ENCODE measurements at places on chromosomes 4 and X.

DNA sequence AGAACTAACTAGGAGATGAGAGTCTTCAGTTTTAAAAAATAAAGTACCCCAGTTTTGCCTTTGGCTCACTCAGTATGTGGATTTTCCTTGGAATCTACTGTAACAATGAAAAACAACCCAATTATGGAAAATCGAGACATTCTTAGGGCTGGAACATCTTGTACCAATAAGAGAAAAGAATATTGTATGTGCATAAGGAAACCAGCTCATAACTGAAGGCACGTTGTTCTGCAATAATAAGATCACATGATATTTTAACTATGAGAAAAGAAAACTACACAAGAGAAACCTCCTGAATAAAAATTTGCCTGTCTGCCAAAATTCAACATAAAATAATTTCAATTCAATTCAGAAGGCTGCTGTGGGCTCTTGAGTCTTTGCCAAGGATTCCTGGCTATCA, 261.8 kb upstream of the EDNRA start:
- no peak for DNase-seq

DNA sequence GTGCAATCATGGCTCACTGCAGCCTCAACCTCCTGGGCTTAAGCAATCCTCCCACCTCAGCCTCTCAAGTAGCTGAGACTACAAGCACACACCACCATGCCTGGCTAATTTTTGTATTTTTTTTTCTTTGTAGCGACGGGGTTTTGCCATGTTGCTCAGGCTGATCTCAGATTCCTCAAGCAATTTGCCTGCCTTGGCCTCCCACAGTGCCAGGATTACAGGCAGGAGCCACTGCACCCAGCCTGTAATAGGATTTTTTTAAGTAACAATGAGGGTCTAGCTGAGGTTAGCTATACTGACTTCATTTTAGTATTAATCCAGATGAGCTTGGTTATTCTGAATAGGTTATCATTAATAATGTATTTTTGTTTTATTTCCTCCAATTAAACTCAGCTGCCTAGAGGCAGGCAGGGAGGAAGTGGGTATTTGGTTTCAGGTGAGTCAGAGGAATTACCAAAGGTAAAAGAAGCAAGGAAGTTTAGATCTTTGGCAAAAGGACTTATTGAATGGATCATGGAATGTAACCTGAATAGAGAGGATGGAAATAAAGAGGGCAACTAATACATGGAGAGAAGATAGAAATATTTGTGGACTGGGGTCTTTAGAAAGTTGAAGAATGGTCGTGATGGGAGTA, 1023.3 kb upstream of the TENM3 start:
- no peak for DNase-seq

- DNase-seq: no peak
These were observed 204.5 kb downstream of the KCNIP4 start for GRCh38 chr4:21744046-21744445.

DNA sequence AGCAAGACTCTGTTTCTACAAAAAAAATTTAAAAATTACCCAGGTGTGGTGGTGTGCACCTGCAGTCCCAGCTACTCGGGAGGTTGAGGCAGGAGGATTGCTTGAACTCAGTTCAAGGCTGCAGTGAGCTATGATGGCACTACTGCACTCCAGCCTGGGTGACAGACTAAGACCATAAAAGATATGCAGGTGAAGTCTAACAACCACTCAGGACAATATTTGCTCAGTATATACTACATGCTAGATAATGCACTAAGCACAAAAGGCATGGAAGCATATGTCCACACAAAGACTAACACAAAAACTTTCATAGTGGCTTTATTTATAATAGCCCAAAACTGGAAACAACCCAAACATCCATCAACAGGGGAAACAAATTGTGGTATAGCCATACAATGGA, 57.7 kb upstream of the TXK start:
- no peak for DNase-seq

GRCh38 chr4:110271986-110272385, 73.6 kb upstream of the ELOVL6 start:
- DNase-seq: no peak

DNA sequence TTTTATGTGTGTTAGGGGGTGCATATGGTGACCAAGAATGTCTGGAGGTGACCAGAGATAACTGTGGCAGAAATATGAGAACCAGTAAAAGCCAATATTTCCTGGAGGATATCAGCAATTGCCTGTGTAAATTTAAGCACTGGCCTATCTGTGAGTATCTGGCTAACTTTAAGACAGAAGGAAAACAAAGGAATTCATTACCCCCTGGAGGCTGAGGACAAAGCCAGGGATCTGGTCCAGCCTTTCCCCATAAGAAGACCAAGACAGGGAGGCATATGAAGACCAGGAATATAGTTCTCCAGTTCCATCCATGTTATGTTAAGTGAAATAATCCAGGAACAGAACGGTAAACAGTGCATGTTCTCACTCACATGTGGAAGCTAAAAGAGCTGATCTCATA, 49.2 kb downstream of the MFAP3L start:
- no peak for DNase-seq

GRCh38 chr4:172168888-172169287, 355.7 kb downstream of the GALNTL6 start:
- no peak for DNase-seq

DNA sequence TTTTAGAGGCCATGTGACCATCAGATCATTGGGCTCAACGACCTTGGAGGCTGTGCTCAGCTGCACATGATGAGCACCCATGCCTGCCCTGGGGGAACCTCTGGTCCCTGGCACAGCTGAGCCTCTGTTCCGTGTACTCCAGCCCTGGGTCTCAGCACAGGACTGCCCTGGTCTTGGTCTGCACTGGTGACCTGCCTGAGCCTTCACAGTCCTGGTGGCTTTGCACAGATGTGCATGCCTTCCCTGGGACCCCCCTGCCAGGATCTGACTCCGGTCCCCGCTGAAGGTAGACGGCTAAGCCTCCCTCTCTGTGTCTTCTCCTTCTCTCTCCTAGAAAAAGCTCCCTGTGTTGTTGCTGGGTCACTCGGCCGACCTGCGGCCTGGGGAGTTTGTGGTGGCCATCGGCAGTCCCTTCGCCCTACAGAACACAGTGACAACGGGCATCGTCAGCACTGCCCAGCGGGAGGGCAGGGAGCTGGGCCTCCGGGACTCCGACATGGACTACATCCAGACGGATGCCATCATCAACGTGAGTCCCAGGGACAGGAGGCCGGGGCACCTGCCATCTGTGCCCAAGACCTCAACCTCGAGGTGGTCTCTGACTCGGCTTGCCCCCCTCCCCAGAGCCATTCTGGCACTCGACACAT, 21.6 kb downstream of the HTRA3 start:
- no peak for DNase-seq

GRCh38 chr4:25818371-25818871, 44.4 kb downstream of the SEL1L3 start:
- DNase-seq: no peak

DNA sequence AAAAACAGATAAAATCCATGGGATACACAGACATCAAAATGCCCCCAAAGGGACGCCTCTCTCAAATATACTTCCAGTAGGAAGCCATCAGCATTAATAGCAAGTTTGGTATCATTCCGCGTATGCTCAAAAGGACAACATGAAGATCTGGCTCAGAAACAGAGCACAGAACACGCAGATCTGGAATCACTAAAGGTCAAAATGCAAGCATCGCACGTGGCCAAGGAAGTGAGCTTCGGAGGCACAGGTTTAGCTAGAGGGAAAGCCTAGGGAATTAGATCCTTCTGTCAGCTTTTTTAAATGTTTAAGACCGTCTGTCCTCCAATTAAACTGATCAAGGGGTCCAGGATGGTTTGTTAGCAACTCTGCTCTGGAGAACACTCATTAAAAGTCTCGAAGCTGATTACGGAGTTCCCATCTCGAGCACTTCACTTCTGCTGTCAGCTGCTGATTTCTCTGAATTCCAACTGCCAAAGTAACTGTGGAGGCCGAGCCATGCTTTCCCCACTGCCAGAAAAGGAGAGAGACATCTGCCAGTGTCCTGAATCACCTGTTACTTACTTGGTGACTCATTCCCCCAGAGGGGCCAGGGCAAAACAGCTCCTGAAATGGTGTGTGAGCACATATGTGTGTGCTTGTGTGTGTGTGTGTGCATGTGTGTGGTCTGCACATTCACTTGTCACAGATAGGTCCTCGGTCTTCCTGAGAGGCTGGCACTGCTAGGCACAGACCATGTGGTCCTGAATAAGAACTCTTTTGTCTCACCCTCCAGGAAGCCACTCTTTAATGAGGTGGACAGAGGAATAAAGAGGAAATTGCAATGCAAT, 177.7 kb upstream of the PPARGC1A start:
- DNase-seq: no peak

DNA sequence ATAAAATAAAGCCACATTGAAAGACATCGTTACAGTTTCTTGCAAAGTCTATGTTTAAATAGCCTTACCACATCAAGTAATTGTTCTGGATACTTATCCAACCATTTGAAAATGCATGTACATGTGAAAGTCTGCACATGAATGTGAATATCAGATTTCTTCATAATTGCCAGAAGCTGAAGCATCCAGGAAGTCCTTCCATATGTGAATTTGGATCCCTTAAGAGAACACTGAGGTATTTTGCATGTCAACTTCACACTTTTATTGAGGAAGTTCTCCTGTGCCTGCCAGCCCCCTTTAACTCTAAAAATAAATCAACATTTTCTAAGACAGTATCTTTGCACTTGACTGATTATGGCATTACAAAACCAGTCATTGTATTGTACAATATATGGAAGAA, 1103.5 kb upstream of the ADGRL3 start:
- no peak for DNase-seq

DNA sequence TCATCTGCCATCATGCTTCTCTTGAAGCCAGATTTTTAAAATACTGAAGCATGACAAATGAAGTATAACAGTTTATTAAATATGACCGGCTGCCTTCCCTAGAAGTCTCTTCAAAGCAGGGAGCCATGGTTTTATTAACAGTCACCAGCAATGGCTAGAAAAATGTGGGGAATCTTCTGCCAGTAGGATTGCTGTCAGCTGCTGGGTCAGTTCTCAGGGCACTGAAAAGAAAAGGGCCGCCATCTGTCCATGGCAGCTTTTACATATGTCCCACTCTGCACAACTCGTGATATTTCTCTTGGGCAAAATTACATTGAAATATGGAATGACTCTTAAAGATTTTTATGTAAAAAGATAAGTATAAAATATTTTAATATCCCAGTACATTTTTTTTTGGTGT, 2.8 kb downstream of the CCNG2 start:
- no peak for DNase-seq

- no peak for DNase-seq
These were observed 118.1 kb downstream of the SMIM20 start for GRCh38 chr4:26032142-26032541.

DNA sequence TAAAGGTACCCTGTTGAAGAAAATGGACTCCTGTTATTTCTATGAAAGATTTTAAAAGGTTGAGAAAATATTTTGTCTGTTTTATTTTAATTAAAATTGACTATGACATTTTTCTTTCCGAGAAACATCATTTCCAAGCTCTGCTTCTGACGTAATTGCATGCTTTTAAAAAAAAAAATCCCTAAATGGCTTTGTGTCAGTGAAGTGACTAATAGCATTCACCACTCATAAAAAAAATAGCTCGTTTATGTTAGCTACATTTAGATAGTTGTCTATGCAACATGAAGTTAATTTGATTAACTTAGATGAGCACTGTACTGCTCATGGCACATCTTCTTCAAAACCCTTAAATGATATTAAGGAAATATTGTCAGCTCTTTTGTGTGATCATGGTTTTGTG, 105.1 kb upstream of the KLHL13 start:
- DNase-seq: no peak

GRCh38 chr4:176945334-176945733, 152.6 kb upstream of the VEGFC start:
- DNase-seq: no peak

GRCh38 chr4:141339966-141340365, 119.3 kb downstream of the ZNF330 start:
- DNase-seq: no peak

- DNase-seq: no peak
These were observed 21.9 kb downstream of the NSG1 start for GRCh38 chr4:4408576-4409335.

DNA sequence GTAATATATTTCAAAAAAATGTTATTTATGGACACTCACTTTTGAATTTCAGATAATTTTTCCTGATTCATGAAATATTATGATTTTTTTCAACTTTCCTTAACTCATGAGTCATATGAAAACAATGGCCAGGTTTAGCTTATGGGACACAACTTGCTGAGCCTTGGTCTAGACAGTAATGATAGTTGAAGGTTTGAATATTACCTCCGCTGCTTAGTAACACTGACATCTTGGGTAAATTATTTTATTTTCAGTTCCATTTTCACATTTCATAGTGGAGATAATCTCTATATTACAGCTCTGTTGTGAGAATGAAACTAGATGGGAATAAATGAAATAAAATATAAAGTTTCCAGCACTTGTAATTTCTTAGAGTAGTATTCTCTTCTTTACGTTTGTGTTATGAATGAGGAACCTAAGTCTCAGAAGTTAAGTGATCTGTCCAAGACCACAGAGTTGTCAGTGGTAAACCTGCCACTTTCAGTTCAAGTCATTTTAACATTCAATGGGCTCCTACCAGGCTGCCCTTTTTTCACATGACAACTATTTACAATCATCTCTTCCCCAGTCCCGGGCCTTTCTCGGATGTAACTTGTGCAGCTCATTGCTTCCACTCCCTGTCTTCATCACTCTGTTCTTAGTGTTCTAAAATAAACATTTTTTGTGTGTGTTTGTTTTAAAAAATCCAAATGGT, 46.8 kb upstream of the GC start:
- no peak for DNase-seq

- no peak for DNase-seq
These were observed 37.5 kb downstream of the AFAP1 start for GRCh38 chr4:7902101-7902553.

DNA sequence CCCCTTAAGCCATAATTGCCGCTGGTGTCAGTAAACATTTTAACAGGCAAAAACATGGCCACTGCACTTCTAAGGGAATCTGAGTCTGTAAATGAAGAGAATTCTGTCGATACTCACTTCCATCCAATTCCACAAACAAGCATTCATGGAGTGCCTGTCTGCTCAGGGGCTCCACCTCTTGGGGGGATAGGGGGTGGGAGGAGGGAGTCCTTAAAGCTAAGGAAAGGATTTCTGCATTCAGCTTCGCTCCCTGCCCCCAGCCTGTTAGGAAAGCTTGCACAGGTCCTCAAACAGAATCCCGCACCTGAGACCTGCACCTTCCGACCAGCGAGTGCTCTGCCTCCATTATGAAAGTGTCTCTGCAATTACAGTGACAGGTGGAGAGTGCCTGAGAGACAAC, 130.2 kb upstream of the KIT start:
- DNase-seq: no peak

GRCh38 chr4:113826421-113826820, 64.9 kb upstream of the CAMK2D start:
- no peak for DNase-seq

Data from activated T-cell treated with anti-CD3 and anti-CD28 coated beads for 48 hours (primary cell).